ENCODE measurements at places on chromosomes 4 and X. TPM values are rescaled to one million over a fixed set of nuclear protein-coding genes. Genes with fewer than 3 reads are reported as not detected.

Gene SPANXA2
- not detected for total RNA-seq

Gene F8A2
- total RNA-seq = not detected

Gene GPRASP2
- total RNA-seq = 4.7 TPM

Gene MAGEB17
- total RNA-seq = not detected

Gene UGT8
- total RNA-seq = 0.13 TPM
